Activated naive CD8-positive, alpha-beta T cell treated with anti-CD3 and anti-CD28 coated beads for 36 hours (primary cell): ENCODE measurements at places on chromosomes 13 and 19.

- DNase-seq: no peak
These were observed 306.9 kb downstream of the KLF5 start for GRCh38 chr13:73365681-73366080.

DNA sequence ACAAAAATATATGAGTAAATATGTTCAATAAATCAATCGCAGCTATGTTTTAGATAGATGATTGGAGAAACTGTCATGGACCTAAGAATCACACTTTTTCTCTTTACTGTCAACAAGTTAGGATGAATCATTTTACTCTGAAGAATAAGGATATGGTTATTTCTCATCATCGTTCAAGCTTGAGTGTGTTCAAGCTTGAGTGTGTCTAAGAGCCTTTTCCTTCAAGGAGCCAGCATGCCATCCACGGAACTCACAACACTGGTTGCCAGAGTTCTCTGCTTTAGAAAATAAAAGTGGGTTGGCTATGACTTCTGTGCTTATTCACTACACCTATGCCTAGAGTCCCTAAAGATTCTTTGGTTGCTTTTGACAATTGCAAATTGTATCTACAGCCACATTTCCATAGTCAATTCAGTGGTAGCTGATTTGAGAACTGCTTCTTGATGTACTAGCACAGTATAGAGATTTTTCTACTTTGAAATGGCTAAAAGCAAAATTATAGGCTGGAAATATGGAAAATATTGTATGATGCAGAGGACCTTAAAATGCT lies 58.1 kb upstream of the SCEL start:
- DNase-seq: no peak

GRCh38 chr13:20544201-20544923 lies 18.7 kb upstream of the CRYL1 start:
- DNase-seq: no peak

DNA sequence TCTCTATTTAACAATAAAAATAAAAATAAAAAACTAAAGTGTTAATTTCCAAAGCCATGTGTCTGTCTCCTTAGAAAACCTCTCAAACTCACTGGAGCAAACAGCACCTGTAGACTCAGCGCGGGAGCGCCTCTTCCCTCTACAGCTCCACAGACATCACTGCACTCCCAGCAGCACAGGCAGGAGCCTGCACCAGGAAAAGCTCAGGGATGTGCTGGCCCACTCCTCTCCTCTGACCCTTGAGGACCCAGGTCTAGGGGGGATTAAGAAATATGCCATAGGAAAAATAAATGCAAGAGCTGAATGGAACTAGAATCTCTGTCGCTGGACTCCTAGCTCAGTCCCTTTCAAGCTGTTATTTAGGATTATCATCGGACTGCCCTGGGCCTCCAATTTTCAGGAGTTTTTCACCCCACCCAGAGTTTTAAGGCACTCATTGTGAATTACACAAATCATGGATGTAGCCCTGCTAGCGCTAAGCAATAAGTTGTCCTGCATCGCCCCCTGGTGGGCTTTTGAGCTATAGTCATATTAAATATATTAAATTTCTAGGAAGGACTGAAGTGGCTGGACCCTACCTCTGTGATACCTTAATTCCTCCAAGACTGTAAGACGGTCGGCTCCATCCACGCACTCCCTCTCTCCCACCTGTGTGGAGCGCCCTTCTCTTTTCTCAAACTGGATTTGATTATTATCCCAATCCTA lies 333.9 kb downstream of the UQCRFS1 start:
- DNase-seq: peak; percentile 38

GRCh38 chr19:47309038-47309437 lies 623 bp upstream of the C5AR1 start:
- no peak for DNase-seq

GRCh38 chr19:35436477-35437405 lies 11.3 kb upstream of the FFAR2 start:
- DNase-seq: peak; percentile 43

GRCh38 chr19:52700673-52701072 lies 34.2 kb downstream of the ZNF611 start:
- DNase-seq: no peak

- no peak for DNase-seq
These were observed 35.9 kb upstream of the MAB21L1 start for GRCh38 chr13:35512271-35512920.

DNA sequence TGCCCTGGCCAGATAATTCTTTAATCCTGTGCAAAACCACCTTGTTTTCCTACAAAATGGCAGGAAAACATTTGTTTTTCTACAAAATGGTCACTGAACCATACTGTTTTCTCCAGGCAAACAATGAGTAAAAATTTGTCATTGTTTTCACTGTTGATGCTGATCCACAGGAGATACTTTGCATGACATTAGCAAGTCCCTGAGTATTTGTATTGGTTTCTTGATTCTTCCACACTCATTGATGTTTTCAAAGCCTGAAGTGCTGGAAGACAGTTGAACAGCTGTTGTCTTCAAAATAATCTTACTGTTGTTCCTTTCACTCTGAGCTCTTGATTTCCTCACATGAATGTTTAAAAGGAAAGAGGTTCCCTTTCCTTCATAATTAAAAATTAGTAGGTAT lies 123.1 kb upstream of the HTR2A start:
- DNase-seq: no peak

DNA sequence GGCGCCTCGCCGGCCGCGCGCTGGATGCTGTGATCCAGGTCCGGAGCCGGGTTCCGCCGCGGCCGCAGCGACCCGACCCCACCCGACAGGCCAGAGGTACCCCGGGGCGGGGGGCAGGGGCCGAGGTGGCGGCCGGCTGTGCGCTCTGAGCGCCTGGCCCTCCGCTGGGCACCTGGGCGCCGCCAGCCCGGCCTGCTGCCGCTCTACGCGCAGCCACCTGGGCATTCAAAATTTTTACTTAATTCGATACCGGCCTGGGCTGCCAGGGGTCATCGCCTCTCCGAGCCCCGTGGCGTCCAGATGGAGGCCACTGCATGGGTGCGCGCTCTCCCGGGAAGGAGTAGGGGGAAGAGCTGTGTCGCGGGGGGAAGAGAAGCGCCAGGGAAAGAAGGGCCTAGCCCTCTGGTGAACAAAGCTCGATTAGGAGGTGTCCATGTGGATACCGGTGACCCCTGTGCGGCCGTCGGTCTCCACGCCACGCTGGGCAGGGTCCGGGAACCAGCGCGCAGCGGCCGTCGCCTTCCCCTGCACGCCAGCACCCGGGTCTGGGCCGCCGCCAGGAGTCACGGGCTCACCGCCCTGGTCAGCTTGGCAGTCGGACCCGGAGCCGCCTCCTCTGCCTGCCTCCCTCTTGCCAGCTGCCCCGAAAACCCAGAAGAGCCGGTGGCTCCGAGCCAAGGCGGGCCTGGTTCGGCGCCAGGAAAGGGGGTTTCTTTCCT lies 666 bp downstream of the BIVM start:
- DNase-seq: no peak

GRCh38 chr19:47694466-47695273 lies 18.6 kb upstream of the EHD2 start:
- DNase-seq: no peak

GRCh38 chr19:38264486-38265212 lies at the start of gene SPINT2:
Gene SPINT2 (plus strand): TSS chr19:38264573. CDS start chr19:38264893, 320 bp downstream.
- peak; percentile 73 for DNase-seq
